HS-27A (cell line): ENCODE measurements at places on chromosomes 5 and 9.

- no peak for DNase-seq
Observed at GRCh38 chr5:79416499-79416898, 97.4 kb downstream of the HOMER1 start.

GRCh38 chr5:1002836-1003235 lies 5.8 kb upstream of the NKD2 start:
- no peak for DNase-seq

GRCh38 chr5:88377705-88378656 lies 109.3 kb upstream of the TMEM161B start:
- DNase-seq: no peak

- no peak for DNase-seq
Observed at GRCh38 chr5:112279082-112279481, 140.0 kb downstream of the EPB41L4A start.

DNA sequence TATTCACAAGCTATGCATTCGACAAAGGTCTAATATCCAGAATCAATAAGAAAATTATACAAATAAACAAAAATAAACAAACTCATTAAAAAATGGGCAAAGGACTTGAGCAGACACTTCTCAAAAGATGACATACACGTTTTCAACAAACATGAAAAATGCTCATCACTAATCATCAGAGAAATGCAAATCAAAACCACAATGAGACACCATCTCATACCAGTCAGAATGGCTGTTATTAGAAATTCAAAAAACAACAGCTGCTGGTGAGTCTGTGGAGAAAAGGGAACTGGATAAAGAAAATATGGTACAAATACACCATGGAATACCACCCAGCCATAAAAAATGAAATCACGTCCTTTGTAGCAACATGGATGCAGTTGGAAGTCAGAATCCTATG lies 45.1 kb upstream of the PUM3 start:
- no peak for DNase-seq

GRCh38 chr9:80030801-80031200 lies 459.0 kb downstream of the TLE4 start:
- DNase-seq: no peak

GRCh38 chr9:21144603-21145002 lies 3.0 kb upstream of the IFNW1 start:
- DNase-seq: no peak

- DNase-seq: no peak
Observed at GRCh38 chr9:23663536-23663935, 162.5 kb downstream of the ELAVL2 start.

DNA sequence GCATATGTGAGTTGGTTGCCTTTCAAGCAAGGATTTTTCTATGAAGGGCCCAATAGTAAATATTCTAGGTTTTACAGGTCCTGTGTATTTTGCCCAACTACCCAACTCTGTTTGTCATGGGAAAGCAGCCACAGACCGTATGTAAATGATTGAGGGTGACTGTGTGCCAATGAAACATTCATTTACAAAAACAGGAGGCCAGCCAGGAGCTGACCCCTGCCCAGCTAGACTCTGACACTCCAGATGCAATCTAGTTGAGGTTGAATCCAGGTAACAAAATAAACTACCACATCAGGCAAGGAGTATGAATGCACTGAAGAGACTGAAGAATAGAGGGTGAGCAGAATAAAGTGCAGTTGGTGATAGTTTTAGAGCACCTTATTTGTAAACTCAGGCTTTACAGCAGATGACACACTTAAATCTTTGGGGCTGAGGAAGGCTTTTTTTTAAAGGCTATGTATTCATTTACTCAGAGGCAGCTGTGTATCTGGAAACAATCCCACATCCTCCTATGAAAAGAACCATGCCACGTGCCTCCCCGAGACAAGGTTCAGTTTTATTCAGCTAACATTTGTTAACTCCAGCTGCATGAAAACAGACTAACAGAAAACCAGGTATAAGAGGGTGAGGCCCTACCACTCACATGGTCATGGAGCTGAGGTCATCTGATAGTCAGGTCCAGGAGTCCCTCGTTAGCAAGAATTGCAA lies 60.7 kb downstream of the SLC1A1 start:
- no peak for DNase-seq

DNA sequence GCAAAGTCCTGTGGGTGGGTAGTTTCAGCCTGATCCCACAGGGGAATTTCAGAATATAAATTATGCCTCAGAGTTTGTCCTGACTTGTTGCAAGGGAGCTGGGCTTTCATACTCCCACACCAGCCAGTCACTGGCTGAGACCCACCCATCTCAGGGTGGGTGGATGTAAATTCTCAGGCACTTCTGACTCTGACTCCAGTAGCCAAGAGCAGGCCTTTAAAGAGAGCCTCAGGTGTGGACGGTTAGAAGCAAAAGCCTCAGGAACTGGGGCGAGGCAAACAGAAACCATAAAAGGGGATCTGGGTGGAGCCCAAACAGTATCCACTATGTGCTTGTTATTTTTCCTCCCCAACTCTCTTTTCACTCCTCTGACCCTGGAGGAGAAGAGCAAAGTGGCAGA lies 28.6 kb upstream of the FBXW11 start:
- no peak for DNase-seq

GRCh38 chr5:173001229-173001841 lies 17.8 kb downstream of the ATP6V0E1 start:
- no peak for DNase-seq

GRCh38 chr9:112753725-112754124 lies 3.2 kb downstream of the SNX30 start:
- peak; percentile 59 for DNase-seq

GRCh38 chr9:86515221-86515620 lies 161.0 kb upstream of the TUT7 start:
- no peak for DNase-seq

- no peak for DNase-seq
Observed at GRCh38 chr5:173213236-173213933, 21.6 kb downstream of the NKX2-5 start.

DNA sequence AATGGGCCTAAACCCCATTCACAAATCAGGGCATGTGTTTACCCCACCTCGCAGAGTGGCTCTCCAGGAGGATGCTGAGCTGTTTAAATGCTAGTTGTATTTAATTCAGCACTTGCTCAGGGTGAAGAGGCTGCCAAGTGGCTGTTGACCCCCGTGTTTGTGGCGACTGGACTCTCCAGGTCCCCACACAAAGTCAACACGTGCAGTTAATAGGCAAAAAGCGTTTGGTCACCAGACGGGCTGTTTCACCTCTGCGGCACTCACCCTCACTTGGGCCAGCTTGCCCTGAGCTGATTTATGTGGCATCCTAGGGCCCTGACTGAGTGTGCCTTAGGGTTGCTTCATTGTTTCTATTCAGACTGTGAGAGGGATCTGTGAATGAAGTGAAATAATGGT lies 152.3 kb downstream of the GAS1 start:
- DNase-seq: no peak

DNA sequence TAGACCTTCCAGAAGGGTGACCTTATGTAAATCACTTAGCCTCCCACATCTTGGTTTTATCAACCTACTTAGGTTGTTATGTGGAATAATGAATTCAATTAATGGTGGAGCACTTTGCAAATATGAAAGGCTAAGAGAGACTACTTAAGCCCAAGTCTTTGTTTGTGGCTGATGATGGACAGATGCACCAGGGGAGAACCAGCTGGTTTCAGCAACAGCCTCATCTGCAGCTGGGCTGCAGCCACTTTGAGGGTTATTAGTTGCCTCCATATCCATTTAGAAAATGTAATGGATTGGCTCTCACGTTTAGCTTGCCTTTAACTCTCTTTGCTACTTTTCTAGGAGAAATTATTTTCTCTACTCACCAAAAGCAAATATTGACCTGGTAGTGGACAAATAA lies 146.6 kb downstream of the ESM1 start:
- no peak for DNase-seq

DNA sequence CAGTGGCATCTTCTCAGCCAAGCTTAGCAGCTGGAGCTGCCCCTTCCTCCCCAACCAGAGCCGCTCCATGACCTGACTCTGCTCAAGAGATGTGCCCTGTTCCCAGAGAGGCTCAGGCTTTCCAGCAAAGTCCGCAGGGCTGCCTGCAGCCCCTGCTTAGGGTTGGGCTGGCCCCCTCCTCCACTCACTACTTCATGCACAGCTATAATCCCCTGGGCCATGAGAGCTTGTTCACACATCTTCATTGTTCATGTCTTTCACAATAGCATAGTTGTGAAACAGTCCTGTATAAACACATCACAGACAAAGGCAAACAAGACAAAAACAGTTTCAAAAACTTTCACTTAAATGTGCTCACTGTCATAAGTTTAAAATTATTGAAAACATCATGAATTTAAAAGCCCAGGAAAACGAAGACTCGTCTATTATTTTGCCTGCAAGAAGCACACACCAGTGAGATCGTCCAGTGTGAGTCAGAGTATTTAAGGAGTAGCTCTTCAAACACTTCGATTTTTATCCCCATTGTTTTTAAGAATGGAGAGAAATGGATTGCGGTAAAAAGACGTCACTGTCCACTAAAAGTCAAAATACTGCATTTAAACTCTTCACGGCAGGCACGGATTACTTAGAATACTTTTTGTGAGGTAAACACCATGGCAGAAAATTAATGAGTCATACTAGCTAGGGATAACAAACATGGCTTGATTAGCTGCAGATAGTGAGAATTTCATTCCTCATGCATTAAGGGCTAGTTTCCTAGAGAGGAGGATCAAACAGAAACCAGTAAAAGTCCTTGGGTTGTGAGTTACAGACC lies 40.7 kb upstream of the S1PR3 start:
- no peak for DNase-seq

DNA sequence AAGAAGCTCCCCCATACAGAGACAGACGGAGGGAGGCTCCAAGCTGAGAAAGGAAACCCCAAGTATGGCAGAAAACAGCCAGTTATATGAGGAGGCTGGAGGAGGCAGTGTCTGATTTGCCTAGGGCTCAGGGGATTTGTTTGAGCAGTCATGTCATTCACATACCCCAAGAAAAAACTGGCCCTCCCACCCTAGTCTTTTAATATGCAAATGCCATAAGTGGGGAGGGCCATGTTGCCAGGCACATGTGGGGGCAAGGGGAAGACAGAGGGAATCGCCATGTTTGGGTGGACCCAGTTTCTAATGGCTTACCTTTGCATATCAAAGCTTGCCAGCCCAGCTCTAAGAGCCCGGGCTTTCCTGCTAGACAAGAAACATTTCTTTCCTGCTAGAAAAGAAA lies 1163.8 kb downstream of the TAF11L14 start:
- DNase-seq: no peak

GRCh38 chr9:134964271-134965055 lies 46.8 kb upstream of the FCN1 start:
- DNase-seq: no peak

- DNase-seq: no peak
Observed at GRCh38 chr5:142475102-142475513, 150.3 kb upstream of the SPRY4 start.

GRCh38 chr5:120082316-120083068 lies 381.6 kb upstream of the PRR16 start:
- no peak for DNase-seq
